Pons (tissue), 1 donor: ENCODE measurements at places on chromosomes 6 and 20.

DNA sequence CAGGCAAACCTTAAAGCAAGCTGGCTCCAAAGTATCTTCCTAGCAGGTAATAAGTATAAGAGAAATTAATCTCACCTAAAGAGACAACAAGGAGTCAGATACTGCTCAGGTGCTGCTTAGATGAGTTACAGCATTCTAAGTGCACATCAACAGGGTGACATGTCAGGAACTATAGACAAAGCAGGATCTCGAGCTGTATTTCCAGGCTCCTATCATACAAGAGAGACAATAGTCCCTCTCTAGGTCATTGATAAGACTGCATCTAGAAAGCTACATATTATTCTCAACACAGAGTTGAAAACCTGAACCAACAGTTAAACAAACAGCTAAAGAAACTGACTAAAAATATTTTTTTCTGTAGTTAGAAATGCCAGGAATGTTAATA lies 3.9 kb downstream of the PTPRK start:
- DNase-seq = peak; percentile 91

- no peak for DNase-seq
These were observed 13.7 kb upstream of the TMX4 start for GRCh38 chr20:8033151-8033841.

GRCh38 chr6:131372535-131372934 lies 200.5 kb upstream of the ARG1 start:
- no peak for DNase-seq

DNA sequence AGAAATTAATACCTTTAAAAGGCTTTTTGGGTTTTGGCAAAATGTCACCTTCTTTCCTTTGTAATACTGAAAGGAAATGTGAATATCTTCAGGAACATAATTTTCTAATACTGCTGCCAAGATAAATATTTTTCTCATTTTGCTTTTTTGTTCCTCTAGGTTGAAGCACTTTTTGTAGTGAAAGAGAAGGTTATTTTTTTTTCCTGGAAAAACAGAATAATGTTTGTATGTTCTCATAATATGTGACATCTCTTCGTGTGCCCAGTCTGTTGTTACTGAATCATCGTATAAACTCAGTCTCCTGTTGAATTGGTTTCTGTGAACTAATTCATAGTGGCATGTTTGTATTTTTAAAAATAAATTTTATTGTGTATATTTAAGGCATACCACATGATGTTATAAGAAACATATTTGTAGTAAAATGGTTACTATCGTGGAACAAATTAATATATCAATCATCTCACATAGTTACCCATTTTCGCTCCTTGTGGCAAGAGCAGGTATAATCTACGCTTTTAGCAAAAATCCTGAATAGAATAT lies 74.4 kb downstream of the SH3BGRL2 start:
- DNase-seq = no peak

DNA sequence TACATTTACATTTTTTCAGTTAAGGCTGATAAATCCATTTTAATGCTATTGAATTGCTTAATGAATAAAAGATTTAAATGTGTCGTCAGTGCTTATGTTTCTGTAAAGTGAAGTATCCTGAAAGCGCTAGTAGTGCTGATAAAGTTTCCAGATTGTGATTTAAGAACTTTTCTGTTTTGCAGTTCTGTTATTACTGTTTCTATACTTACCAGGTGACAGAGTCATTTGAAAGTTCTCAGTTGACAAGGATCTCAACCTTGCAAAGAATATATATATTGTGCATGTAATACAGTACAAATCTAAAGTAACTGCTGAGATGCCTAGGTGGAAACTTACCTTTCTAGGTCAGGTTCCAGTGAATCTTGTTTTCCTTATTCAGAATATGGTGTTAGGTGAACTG lies 201.8 kb downstream of the ARID1B start:
- DNase-seq = no peak

DNA sequence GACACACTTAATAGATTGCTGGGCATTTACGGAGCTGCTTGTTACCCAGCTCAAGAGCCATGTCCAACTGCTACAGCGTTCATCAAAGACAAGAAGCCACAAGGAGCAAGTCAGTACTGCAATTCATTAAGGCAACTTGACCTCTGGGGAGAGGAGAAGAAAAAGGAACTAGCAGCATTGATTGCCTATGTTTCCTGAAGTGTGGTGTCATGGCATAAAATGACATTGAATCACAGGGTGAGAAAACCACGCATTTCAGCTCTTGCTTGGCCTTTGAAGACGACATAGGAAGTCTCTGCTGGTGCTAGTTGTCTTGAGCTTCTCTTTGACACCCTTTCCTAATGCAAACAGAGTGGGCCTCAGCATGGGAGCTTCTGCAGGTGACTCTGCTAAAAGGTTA lies 139.1 kb downstream of the CDH26 start:
- no peak for DNase-seq

- DNase-seq = no peak
These were observed 995.9 kb upstream of the ADGRB3 start for GRCh38 chr6:67639161-67639560.

DNA sequence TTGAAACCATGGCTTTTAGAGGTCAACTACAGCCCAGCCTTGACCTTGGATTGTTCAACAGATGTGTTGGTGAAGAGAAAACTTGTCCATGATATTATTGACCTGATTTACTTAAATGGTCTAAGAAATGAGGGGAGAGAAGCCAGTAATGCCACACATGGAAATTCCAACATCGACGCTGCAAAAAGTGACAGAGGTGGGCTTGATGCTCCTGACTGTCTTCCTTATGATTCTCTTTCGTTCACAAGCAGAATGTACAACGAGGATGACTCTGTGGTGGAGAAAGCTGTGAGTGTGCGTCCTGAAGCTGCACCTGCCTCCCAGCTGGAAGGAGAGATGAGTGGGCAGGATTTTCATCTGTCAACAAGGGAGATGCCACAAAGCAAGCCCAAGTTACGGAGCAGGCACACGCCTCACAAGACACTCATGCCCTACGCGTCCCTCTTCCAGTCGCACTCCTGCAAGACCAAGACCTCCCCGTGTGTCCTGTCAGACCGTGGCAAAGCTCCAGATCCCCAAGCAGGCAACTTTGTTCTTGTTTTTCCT lies 16.2 kb downstream of the TTLL2 start:
- no peak for DNase-seq

- no peak for DNase-seq
These were observed 699.2 kb downstream of the DOK5 start for GRCh38 chr20:55174635-55175034.

- no peak for DNase-seq
These were observed 74.4 kb upstream of the GATA5 start for GRCh38 chr20:62550087-62550632.

DNA sequence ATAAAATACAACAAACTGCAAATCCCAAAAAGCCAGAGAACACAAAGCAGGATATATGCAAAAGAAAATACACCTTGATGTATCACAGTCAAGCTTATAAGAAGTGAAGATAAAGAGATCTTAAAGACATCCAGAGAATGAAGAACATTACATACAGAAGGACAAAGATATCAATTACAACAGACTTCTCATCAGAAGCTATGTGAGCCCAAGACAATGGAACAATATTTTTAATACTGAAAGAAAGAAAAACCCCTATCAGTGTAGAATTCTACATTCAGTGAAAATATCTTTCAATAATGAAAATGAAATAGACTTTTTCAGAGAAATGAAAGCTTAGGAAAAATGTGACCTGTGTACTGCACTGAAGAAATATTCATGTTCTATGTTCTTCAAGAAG lies 104.5 kb upstream of the PHACTR3 start:
- no peak for DNase-seq

DNA sequence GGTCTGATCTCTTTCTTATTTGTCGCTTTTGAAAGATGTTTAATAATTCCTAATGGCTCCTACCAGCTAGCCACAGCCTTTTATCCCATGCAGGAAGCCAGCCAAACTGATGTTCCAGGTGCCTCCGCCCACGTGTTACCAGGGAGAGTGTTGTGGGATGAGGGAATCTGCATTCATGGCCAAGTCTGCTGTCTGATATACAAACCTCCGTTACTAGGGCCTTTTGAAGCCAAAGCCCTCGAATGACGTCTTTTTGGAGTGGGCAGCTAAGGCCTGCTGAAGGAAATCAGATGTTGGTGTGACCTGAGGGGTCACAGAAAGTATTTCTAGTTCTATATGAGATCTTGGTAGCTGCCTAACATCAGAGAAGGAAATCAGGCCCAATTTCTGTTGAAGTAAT lies 21.3 kb downstream of the STK35 start:
- DNase-seq = no peak

DNA sequence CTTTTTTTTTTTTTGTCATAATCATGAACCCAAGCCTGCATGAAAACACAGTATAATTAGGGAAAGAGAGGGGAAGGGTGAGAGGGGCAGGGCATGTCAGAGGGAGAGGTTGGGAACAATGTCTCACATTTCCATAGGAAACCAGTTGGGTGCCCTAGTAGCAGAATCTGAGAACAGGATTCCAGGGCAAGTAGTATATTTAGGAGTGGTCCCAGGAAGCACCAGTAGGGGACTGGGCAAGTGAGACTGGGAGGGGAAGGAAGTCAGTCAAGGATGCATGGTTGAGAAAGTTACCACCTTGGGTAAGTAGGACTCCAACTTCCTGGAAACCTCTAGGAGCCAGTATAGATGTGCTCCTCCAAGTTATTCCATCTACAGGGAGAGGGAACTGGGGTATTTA lies 88.6 kb upstream of the MAFB start:
- no peak for DNase-seq

DNA sequence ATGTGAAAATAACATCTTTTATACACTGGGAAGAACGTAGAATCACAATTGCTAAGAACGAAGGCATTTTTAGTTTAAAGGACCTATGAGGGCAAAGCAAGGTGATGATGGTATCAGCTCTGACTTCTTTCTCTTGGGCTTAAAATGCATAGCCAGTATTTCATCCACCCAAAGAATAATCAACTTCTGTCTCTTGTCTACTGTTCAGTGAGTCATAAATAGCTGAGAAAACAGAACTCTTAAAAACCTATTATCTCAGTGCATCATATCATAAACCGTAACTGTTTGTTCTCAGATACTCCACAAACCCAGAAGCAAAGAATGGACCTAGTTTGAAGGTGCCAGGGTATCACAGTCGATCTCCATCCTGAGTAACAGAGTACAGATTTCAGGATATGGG lies 5.2 kb downstream of the PHF10 start:
- no peak for DNase-seq

- no peak for DNase-seq
These were observed 108.5 kb downstream of the EPM2A start for GRCh38 chr6:145626857-145627256.

- DNase-seq = no peak
These were observed 239.5 kb downstream of the SLC35F1 start for GRCh38 chr6:118146584-118146983.

- peak; percentile 45 for DNase-seq
These were observed 101.8 kb upstream of the PREP start for GRCh38 chr6:105504706-105505105.

DNA sequence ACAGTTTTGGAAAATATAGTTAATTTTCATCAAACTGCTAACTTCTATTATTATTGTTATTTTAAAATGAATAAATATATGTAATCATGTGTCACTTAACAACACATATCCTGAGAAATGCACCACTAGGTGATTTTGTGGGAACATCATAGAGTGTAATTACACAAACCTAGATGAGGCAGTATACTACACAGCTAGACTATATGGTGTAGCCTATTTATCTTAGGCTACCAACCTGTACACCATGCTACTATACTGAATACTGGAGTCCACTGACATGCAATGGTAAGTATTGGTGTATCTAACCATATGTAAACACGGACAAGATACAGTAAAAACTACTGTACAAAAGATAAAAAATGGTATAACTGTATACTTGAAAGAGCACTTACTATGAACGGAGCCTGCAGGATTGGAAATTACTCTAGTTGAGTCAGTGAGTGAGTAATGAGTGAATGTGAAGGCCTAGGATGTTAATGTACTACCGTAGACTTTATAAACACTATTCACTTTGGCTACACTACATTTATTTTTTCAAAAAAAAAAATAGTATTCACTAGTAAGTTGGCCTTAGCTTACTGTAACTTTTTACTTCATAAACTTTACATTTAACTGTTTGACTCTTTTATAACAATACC lies 72.4 kb downstream of the ASCC3 start:
- DNase-seq = no peak

DNA sequence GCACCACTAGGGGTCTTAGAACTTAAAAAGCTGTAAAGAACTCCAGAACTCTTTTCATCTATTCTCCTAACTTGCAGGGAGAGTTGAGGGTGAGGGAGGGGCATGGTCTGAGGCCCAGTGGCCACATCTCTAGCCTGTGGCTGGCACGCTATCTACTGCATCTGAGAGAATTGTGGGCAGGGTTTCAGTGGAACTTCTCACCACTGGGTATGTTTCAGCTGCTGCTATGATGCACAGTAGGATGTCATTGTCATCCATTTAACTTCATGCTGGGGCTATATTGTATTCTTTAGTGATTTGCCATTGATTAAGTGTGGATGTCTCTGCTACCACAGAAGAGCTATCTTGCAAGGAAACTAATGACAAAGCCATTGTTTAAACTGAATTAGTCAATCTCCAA lies 4.5 kb downstream of the TMEM14A start:
- no peak for DNase-seq

- no peak for DNase-seq
These were observed 304.7 kb downstream of the FARS2 start for GRCh38 chr6:5565971-5566370.

GRCh38 chr6:105897131-105897530 lies 189.0 kb upstream of the PRDM1 start:
- DNase-seq = no peak

DNA sequence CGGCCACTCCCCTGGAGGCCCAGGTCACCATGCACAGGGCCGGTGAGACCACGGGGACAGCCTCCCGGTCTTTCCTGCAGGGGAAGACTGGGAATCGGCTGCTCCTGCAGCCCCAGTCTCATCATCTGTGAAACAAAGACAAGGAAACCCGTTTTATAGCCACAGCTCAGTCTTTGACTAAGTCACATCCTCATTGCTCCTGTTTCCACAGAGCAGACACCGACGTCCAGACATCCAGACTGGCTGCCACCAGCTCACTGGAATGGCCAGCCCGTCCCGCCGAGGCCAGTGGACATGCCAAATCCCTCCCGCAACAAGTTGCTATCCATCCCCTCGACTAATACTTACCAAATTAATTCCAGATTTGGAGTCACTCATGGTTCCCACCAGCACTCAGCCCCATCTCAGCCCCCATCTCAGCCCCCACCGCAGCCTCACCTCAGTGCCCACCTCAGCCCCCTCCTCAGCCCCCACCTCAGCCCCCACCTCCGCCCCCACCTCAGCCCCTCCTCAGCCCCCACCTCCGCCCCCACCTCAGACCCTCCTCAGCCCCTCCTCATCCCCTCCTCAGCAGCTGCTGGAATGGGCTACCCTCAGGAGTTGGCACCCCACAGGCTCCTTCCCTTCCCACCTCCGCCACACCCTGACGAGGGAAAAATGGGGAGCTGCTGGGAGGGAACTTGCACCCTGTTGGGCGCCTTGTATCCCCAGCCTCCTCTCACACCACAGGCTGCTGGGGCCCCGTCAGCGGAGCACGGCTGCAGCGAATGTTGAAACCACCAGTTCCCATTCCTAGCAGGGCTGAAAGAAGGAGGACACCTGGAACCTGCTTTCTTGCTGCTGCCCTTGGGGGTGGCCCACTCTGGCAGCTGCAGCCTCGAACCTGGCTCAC lies 48.7 kb downstream of the YTHDF1 start:
- no peak for DNase-seq
